ENCODE measurements at places on chromosomes 13 and 19. TPM values are rescaled to one million over a fixed set of nuclear protein-coding genes. Genes with fewer than 3 reads are reported as not detected.

DNA sequence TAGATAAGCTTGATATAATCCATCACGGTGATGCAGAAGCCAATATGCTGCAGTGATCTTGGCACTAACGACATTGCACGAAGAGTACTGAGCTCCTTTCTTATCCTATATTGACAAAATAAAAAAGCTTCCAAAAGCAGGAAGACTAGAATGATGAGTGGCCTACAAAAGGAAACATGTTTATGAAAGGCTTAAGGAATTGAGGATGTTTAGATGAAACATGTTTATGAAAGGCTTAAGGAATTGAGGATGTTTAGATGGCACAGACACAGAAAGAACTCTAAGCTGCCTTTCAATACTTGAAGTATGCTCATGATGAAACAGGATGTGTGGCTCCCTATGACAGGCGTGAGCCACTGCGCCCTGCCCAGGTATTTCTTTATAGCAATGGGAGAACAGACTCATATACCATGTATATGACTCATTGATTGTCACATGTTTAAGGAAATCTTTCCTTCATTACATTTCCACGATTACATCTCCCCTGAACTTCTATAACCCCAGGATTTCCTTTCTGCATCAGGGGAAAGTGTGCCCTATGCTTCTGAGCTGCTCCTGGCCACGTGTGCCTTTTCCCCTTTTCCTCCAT lies 690.8 kb upstream of the ARGLU1 start:
- DNase-seq = no peak

- no peak for DNase-seq
These were observed 7.1 kb upstream of the DPP9 start for GRCh38 chr19:4730740-4731171.

DNA sequence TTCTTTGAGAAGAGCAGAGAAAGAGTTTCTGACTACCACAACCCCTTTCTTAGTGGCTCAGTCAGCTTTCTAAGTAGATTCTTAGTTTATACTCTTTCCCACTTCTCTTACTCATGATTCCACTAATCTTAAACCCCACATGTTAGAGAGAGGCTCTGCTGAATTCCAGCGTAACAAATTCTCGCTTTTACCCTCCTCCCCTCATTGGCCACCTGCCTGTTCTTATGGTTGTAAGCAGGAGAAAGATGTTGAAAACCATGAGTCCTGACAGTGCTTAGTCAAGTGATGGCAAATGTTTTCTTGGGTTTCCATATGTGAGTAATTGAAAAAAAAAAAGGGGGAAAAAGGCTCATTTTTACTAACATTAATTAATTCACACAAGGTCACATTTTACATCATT lies 125.9 kb downstream of the ZDHHC20 start:
- DNase-seq = no peak

- DNase-seq = no peak
These were observed 48.7 kb downstream of the CCDC70 start for GRCh38 chr13:51910508-51910907.

DNA sequence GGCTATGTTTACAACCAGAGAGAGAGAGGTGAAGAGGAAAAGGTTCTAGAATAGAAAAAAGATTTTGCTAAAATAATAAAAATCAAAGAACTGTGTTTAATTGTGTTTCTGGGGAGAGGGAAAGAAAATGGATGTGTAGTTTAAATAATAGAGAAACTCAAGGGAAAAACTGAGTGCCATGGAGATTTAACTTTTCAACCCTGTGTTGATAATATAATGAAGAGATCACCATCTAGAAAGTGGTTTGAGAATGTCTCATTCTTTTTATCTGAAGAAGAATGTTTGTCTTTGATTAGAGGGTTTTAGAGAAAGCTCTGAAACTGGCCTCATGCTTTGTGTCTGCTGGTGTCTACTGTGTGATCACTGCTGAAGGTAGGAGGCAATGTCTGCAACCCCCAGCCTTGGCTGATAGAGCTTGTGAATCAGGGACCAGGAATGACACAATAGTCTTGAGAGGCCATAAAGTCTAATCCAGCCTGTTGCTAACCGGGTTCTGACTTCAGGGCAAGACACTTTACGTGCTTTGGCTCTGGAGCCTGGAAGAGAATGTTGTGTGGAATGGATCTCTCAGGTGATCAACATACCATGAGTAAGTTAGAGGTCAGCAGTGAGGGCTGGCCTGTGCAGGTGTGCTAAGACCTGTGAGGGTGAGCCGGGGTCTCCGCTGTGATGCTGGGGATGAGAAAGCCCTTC lies 5.4 kb downstream of the COL4A2 start:
- DNase-seq = peak; percentile 59

CEACAM21 gene
- 1.3 TPM for total RNA-seq

SPACA4 gene
- not detected for total RNA-seq

GTF2F2 gene
- 23.3 TPM for total RNA-seq

PINLYP gene
- 4.5 TPM for total RNA-seq

POLRMT gene
- total RNA-seq = 24.5 TPM

MCF2L gene
- total RNA-seq = 17.1 TPM

B3GNT3 gene
- not detected for total RNA-seq

Measured in right atrium auricular region (tissue), 2 donors.